ENCODE measurements at places on chromosomes 16 and 17. TPM values are rescaled to one million over a fixed set of nuclear protein-coding genes. Genes with fewer than 3 reads are reported as not detected.

The PRKCB gene
- 98.1 TPM for total RNA-seq

DNA sequence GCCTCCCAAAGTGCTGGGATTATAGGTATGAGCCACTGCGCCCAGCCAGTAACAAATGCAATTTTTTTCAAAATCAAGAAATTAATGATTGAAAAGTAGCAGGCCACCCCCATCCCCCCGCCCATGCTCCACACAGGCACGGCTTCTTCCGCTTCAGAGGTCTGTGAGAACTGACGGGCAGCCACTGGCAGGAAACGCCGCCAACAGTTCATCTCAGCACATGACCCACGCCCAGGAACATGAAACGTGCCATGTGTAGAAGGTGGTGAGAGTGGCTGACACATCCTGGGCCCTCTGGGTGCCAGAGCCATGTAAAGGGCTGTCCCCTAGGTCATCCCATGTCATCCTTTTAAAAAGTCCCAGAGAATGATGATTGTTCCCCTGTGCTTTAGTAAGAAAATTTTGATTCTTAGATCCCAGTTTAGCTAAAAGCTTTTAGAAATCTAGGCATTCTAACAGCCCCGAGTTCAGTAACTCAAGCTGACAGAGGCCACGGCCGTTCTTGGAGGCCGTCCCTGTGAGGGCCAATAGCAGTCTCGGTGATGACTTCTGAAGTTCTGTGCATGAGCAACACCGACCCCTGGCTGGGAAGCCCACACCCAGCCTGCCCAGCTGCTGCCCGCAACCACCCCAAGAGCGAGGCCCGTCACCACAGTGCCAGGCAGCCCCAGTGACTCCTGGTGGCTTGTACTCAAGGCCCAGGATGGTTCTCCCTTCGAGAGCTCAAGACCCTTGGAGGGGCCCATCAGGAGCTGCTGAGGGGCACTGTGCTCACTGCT is 52.1 kb downstream of the KLHDC4 start:
- H3K36me3 ChIP-seq: peaks cover 39% of the 10 kb centered on the region
- DNase-seq: peak; percentile 40
- H3K4me1 ChIP-seq: peaks cover 26% of the 10 kb centered on the region

The SLC46A1 gene
- 2.4 TPM for total RNA-seq

DNA sequence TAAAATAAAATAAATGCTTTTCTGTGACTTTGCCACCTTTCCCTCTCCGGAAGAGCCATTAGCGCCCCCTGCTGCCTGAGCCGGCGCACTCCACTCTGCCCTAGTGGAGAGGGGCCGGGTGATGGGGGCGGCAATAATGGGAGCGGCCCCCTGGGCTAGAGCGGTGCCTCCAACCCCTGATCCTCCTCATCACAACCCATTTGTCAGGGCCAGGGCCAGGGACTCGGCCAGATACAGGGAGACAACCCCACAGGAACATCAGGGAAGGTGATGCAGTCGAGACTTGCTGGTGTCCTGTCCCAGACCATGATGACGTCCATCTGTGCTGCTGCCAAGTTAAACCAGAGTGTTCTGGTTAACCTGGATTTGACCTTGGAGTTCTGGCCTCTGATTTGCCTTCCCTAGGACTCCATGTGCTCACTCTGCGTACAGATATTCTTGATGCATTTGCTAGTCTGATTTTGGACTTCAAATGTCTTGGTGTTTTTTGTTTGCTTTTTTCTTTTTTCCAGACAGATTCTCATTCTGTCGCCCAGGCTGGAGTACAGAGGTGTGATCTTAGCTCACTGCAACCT is 46.1 kb upstream of the BPTF start:
- H3K4me3 ChIP-seq: no peak overlapping the region
- DNase-seq: no peak
- no peaks in the 10 kb centered on the region for H3K27me3 ChIP-seq

DNA sequence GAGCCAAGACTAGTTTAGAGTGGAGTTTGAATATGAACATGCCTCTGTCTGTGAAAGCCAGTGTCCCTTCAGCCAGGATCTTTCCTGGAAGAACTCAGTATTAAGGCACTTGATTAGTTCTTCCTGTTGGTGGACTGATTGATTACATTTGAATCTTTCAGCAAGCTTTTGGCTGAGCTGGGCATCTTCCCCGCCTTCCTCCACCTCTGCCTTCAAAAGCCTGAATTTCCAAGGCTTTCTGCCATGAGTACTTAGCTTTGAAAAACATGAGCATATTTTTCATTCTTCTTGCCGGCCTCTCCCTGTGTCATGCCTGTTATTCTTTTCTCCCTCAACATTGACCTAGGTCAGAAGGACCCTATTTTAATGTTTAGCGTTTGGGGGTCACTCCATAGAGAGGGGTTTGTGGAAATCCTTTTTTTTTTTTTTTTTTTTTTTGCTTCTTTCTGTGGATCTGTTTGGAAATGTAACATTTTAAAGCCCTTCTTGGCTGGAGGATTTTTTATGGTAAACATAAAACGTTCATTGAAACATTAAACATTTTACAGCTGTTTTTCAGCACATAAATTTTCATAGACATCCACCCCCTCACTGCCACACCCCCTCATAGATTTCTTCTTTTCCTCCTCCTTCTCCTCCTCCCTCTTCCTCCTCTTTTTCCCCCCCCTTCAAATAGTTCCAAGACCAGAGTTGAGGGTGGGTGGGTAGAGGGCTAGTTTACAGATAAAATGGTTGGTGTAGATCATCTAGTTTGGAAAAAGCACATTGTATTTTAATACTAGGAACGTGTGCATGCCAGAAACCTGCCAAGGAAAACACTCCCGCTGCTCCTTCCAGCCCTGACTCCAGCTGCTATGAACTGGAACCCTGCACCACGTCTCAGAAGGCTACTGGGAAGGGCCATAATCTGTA is 645.9 kb downstream of the WWOX start:
- no peaks in the 10 kb centered on the region for H3K27me3 ChIP-seq
- no peak for DNase-seq
- H3K4me1 ChIP-seq: peaks cover 57% of the 10 kb centered on the region
- H3K27ac ChIP-seq: no peak overlapping the region
- no peaks in the 10 kb centered on the region for H3K36me3 ChIP-seq
- no peak overlapping the region for H3K4me3 ChIP-seq

DNA sequence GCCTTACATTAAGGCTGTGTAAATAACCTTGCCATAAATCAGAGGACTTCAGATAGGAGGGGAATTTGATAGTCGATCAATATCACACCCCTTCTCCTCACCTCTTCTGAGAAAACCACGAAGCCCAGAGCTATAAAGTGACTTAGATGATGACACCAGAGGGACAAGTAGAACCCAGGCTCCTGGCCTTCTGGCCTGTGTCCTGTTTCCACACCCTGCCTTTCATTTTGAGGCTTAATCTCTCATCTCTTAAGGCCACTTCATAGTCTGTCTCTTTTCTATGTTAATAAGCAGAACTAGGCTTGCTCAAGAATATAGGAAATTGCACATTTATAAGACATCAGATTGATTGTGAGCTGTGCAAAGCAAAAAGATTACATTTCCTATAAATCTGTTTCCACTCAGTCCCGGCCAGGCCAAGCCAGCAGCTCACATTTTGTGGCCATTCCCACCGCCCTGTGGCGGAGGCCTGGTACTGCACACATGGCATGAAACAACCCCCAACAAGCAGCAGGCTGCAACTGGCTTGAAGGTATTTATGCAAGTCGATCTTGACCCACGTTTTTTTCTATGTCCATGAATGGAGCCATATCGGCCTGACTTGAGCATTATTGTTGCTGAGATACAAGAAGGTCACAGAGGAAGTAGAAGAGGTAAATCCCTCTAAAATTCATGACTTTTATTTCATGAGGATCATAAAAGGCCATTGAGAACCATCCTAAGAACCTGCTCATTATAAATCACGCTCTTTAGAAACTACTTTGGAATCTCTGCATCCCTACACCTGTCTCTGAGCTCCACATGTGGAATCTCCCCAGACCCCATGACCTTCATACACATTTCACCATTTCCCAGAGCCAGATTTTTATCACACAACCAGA is 93.7 kb downstream of the PMP22 start:
- no peaks in the 10 kb centered on the region for H3K4me1 ChIP-seq
- no peak overlapping the region for H3K4me3 ChIP-seq
- DNase-seq: no peak
- H3K27ac ChIP-seq: no peak overlapping the region
- no peaks in the 10 kb centered on the region for H3K36me3 ChIP-seq

The CARD14 gene
- total RNA-seq: not detected

The FAM20A gene
- not detected for total RNA-seq

Data from CD4-positive, alpha-beta memory T cell (primary cell).